ENCODE measurements at places on chromosomes 7 and 10.

- DNase-seq = no peak
Observed at GRCh38 chr10:24385776-24386175, 176.8 kb downstream of the KIAA1217 start.

- DNase-seq = no peak
Observed at GRCh38 chr10:20768843-20769242, 128.3 kb downstream of the NEBL start.

GRCh38 chr7:154438571-154439367 is 386.6 kb downstream of the DPP6 start:
- no peak for DNase-seq

DNA sequence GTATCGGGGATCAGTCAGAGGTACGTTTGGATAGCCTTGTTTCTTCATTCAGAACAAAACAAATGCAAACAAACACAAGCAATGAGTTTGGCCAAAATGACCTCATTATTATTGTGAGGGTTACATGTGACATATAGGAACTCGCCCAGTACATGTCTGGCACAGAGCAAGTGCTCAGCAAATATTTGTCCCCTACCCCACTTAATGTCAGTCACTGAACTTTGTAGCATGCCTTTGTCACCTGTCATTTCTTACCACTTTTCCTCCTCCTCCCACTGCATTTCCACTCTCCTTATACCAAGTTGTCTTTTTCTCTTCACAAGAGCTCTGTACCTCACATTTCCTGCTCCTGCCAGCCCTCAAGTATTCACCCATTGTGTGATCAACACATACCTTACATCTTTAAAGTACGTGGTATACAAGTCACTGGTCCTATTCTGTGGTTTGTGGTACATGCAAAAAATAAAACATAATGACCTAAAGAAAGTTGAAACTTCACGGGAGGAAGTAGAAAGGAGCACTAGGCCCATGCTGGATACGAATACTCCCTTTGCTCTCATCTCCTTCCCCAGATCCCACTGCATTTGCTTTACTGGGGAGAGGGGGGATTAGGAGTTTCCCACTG is 236.0 kb downstream of the INHBA start:
- DNase-seq = no peak

- no peak for DNase-seq
Observed at GRCh38 chr10:24277277-24277676, 68.3 kb downstream of the KIAA1217 start.

All from left lobe of liver (tissue), 2 donors.